Activated B cell treated with CpG ODN at 0.5 μM for 24 hours (primary cell): ENCODE measurements at places on chromosomes 2 and 18. TPM values are rescaled to one million over a fixed set of nuclear protein-coding genes. Genes with fewer than 3 reads are reported as not detected.

The DOK6 gene
- not detected in 2 replicates for total RNA-seq

GRCh38 chr2:113069676-113070605 is 2.2 kb downstream of the IL1F10 start:
- no peak for DNase-seq

- no peak for DNase-seq
Measured at GRCh38 chr18:9596226-9596625, 18.1 kb downstream of the PPP4R1 start.

GRCh38 chr2:3656762-3657721 is 958 bp upstream of the ALLC start:
- no peak for DNase-seq
